ENCODE measurements at places on chromosomes 12 and 14.

DNA sequence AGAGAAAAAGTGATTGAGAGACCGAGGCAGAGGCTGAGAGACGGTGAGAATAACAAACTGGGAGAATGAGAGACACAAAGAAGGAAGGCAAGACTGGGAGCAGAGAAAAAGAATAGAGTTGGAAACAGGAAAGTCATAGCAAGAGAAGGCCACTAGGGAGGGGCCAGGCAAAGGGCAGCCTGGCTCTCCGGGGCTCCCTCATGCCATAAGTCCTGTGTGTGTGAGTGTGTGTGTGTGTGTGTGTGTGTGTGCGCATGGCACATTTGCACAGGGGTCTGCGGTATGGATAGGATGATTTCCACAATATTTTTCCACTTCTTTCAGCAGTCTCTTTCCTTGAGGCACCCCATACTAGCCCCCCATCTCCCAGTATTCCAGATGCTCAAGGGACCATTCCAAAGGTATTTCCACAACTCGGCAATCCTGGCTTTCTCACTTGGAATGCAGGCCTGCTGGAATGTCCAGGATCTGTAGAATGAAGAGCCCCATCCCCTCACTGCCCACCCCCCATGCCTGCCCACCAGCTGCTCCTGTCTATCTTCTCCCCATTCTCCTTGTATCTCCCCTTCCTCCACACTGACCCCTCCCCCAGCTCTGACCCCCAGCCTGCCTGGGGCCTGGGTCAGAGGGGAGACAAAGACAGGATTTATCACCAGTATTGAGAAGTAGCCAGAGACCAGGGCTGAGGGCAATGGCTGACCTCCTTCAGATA lies 9.0 kb downstream of the GPR84 start:
- DNase-seq: no peak

DNA sequence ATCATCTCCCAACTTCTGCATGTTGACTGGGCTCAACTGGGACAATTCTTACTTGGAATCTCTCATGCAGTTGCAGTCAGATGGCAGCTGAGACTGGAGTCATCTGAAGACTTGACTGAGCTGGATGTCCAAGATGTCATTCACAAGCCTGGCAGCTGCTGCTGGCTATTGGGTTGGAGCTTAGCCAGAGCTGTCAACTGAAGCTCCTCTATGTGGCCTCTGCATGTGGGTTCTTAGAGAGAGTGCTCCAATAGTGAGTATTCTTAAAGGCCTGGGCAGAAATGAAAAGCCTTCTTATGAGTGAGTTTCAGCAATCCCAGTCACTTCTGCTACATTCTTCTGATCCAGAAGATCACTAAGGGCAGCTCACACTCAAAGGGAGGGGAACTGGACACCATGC lies 440.9 kb downstream of the LRIG3 start:
- DNase-seq: peak; percentile 59

DNA sequence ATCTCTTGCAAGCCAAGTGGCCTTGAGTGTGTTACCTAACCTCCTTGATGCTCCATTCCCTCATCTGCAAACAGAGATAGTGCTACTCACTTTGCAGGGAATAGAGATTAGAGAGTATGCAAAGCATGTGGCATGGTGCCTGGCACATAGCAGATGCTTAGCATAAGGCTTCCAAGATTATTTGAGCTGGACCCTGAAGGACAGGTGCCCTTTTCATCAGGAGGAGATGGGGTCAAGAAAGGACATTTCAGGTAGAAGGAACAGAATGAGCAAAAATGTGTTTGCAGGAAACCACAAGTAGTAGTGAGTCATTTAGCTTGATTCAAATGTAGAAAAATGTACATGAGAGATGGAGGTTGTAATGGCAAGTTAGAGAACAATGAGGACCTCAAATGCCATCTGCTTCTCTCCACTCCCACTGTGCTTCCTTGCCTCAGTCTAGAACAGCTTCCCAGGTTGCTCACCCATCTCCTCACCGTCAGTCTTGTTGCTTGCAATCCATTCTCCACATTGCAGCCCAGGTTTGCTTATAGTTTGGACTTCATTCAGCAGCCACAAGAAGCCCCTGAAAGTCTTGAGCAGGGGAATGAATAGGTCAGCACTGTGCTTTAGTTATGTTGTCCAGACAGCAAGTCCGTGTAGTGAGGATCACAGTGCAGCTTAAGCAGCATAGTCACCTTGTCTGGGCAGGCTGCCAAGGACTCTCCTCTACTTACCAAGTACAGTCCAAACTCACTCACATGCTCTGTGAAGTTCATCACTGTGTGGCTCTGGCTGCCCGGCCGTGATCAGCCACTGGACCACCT lies 536.3 kb upstream of the CCDC196 start:
- peak; percentile 22 for DNase-seq

- peak; percentile 9 for DNase-seq
Measured at GRCh38 chr12:38142974-38143373, 173.6 kb upstream of the ALG10B start.

DNA sequence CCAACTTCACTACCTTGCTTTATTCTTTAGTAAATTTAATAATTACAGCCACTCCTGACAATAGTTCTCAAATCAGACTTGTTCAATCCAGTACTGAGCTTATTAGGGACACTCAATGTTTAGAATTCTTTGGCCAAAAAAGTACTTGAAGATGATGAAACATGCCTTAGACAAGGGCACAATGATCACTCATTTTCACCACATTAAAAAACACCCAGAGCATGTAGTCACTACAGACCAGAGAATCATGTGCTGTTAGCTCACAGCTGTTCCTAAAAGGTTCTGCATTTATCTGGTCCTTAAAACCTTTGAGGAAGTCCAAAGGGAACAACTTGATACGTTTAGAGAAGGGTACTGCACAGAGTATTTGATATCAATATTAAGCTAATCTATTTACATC lies 98.7 kb downstream of the INSM2 start:
- DNase-seq: no peak

GRCh38 chr12:53659011-53659551 lies 16.8 kb downstream of the ATP5MC2 start:
- DNase-seq: peak; percentile 80

DNA sequence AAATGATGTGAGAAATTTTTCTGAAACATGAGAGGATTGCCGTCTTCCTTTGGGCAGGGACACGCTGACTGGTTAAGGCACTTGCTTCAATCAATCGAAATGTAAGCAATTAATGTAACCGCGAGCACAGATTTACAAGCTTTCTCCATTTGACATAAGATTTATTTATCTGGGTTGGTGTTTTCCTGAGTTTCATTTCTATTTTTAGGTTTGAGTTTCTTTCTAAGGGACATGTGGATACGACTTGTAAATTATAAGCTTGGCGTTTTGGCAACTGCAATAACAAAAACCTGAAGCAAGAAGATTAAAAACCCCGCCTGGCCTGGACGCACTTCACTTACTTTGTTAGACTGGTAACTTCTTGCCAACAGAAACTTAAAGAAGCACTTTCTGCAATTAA lies 20.3 kb upstream of the SINHCAF start:
- DNase-seq: no peak

All from RPMI7951 (cell line).